NCI-H460 (cell line): ENCODE measurements at places on chromosomes 7 and 10. TPM values are rescaled to one million over a fixed set of nuclear protein-coding genes. Genes with fewer than 3 reads are reported as not detected.

DNA sequence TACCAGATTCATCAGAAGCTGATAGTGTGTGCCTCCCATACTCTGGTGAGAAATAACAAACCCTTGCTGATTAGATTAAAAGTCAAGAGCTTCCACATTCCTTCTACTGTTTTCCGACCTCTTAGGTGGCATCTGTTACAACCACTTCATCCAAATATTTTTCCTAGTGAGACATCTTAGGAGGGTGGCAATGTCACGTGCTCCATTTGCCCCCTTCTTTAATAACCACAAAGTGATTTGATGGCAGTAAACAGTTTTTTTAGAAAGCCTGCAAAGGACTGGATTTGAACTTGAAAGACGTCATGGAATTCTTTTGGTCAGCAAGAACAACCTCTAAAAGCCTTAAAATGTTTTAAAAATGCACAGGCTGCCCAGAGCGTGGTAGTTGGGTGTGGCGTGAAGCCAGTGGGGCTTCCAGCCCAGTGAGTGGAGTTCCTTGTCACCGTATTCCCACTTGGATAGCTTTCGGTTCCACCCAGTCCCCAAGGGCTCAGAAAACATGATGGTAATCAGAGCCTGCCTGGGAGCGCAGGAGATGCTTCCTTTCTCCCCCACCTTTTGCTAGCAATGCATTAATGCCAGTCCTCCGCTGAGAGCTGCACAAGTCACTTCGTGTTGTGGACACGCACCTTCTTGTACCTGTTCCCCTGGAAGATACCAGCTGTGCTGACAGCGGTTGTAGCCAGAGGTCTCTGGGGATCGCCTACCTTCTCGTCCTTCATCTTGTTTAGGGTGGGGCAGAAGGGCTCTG is 256.4 kb downstream of the KIAA1217 start:
- DNase-seq: no peak

Gene ZNF425
- 0.26 and 0.87 TPM in 2 replicates for total RNA-seq

Gene COL13A1
- 0.15 and 0.20 TPM in 2 replicates for total RNA-seq

DNA sequence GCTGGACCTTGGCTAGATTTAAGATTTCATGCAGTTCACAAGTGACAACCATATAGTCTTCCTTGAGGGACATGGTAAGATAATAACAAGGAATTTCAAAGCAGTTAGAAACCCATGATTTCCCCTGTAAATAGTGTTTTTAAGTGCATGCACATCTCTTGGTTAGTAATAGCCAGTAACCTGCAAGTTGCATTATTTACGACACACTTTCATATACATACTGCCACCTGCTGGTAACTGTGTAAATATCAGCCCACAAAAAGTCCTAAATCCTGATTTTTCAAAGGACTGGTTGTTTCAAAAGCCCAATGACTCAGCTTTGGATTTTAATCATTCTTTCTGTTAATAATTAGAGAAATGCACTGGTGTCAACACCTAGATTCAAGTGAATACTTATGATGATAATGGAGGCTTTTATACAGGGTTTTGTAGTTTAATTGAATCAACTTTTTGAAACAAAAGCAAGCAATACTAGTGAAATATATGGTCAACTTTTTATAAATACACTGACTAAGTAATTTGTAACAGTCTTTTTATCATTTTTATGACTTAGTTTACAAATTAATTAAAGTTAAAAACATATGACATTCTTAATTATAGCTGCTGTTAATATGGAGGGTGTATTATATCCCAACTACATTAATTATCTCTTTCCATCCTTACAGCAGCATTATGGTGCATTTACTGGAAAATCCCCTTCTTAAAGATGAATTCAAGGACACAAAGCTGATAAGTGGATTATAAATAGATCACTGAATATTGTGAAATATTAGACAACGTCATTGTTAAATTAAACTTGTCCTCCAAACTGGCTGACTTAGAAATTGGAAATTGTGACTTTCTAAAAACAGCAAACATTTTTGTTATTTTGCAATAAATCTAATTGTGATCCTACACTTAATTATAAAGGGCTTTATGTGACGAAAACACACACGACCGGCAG is 367.7 kb upstream of the SEMA3D start:
- peak; percentile 54 for DNase-seq

DNA sequence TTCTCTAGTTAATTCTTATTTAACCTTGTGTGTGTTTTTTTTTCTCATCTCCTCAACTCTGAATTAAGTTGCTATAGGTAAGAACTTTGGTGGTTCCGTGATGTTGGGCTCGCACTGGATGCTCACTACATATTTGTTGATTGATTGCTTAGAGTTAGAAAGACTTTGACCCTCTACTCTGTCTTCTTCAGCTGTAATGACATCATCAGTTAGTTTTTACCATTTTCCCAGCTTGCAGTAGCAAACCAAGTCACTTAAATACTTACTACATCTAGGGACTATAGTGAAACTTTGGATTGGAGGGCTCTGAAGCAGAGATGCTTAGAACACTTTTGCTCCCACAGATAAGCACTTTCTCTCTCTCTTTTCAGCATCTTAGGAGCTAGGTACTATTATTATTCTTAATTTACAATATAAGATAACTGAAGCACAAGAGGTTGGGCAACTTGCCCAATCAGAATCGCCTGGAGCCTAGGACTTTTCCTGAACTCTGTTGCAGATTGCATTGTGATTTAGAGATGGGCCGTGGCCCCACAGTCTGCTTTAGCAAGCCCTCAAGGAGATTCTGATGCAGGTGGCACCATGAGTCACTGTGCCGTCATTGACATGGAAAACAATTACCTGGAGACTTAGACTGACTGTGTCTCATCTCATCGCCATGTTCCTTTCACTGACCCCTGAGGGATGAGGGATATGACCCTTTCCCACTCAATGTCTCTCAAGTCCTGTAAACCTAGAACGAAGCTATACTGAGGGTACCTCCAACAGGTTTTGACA is 471.9 kb upstream of the PODXL start:
- no peak for DNase-seq

- no peak for DNase-seq
Observed at GRCh38 chr10:44513591-44513990, 128.7 kb upstream of the CXCL12 start.

Gene PKD1L1
- 0.05 TPM in 1 of 2 replicates, not detected in the other for total RNA-seq

Gene MSMB
- not detected in 2 replicates for total RNA-seq

Gene CHCHD2
- 141 and 167 TPM in 2 replicates for total RNA-seq

Gene STEAP2
- 2.1 and 2.2 TPM in 2 replicates for total RNA-seq

DNA sequence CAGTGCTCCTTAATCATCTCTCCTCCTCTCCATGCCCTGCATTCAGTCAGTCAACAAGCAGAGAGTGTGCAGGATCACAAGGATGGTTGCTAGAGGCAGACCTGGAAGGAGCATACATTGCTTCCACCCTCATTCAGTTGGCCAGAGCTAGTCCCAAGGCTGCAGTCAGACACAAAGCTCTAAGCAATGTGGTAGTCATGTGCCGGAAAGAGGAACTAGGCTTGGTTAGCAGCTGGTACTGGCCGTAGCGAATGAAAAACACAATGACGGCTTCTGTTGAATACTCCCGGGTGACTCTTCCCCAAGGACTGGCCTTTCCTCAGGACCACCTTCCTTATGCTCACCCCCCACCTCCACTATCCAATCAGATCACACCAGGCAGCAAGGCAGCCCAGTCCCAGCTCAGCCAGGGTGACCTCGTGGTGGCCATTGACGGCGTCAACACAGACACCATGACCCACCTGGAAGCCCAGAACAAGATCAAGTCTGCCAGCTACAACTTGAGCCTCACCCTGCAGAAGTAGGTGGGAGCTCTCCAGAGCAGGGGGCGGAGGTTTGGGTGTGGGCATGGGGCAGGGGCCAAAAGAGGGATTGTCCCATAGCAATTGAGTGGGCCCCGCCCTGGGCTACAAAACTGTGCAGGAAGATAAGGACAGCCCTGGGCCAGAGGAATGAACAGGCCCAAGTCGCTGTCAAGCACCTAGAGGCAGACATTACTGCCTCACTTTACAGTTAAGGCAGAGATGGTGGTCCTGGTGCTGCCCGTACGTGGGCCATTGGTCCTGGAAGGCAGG is 10.9 kb downstream of the LDB3 start:
- no peak for DNase-seq

GRCh38 chr10:112653215-112653614 is 206.2 kb downstream of the VTI1A start:
- DNase-seq: no peak

DNA sequence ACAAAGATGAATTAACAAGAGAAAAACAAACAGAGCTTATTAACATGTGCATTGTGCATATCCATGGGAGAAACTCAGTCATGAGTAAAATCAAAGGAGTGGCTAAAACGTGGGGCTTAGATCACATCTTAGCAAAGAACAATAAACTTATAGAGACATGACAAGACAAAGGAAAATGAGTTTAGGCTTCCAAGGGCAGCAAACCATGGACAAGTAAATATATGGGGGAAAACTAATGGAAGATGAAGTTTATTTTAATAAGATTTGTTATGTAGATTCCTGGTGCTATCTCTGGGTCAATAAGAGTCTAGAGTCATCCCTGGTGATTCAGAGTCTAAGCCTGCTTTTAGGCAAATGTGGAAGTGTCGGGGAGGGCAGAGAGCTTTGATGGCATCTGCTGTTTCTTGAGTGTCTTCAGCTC is 87.2 kb upstream of the PLPP4 start:
- no peak for DNase-seq

Gene POU6F2
- total RNA-seq: not detected in 2 replicates

DNA sequence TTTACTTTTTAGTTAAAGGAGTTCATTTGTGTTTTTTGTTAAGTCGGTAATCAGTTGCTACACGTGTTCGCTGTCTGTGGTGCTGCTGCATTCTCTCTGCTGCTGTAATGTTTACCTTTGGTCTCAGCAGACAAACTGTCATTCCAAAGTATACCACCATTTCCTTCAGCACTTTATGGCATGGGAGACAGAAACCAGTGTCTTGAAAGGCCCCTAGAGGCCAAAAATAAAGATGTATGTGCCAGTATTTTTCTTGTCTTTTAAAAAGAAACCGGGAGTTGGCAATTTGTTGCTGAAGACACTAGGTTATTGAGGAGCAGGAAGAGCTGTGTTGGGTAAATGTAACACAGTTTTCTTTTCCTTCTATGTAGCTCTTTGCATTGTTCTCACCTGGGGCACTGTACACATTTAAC is 24.1 kb downstream of the ZNF92 start:
- no peak for DNase-seq

DNA sequence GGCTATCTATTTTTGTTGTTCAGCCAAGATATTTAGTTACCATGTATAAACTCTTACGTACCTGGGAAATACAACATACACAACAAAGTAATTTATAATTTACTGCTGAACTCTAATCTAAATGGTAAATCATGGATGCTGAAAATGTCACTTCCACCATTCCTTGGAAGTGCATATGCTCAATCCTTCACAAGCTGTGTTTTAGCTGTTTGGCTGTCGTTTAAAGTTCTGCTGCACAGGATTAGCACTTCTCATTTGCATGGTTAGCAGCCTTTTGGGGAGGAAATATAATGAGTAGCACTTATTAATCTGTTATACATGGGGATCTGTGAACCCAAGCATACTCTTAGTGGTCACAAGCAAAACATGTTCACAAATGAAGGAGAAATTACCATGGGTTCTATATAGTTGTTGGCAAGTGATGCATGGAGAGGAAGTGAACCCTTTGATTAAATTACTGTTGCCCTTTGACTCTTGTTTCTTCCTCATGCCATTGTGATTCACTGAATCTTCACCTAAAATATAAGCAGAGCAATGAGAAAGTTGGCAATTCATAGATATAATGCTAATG is 18.5 kb downstream of the PIK3CG start:
- no peak for DNase-seq

DNA sequence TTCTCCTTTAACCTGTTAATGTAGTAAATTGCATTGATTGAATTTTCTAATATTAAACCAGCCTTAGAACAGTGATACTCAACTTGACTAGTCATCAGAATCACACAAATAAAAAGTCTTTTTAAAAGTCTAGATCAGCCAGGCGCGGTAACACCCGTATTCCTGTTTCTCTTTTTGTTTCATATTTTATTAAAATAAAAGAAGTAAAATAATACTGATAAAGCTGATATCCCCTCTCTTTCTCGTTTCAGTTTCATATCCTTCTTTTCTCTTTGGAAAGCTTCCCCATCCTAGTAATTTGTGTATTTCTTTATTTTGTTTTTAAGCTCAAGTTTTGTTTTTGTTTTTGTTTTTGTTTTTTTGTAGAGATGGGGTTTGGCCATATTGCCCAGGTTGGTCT is 9.3 kb downstream of the SMO start:
- no peak for DNase-seq

Gene PDE6C
- not detected in 2 replicates for total RNA-seq

Gene OR6B1
- not detected in 2 replicates for total RNA-seq

- DNase-seq: no peak
Observed at GRCh38 chr10:77168161-77168560, 469.4 kb downstream of the KCNMA1 start.

Gene FAM25C
- total RNA-seq: not detected in 2 replicates

DNA sequence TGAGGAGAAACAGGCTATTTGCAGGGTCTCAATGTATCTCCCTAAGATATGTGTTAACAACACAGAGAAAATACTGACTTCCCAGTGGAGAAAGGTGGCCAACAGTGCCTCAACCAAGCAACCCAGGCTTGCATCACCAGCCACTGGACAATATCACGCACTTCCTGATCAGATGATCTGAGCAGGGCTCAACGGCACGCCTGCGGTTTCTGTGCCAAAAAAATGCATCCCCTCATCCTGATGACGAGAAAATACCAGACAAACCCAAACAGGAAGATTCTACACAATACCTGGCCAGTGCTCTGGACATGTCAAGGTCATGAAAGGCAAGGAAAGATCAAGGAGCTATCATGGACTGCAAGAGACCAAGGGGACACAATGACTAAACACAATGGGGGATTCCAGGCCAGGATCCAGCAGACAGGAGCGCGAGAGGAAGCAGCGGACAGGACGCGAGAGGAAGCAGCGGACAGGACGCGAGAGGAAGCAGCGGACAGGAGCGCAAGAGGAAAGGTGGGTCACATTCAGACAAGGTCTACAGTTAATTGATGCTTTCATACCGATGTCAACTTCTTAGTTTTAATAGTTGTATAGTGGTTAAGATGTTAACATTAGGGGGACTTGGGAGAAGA is 51.1 kb downstream of the GNA12 start:
- no peak for DNase-seq

- no peak for DNase-seq
Observed at GRCh38 chr10:128064970-128065580, 61.1 kb downstream of the MKI67 start.

Gene CYP2E1
- total RNA-seq: 1.4 and 1.6 TPM in 2 replicates

- DNase-seq: no peak
Observed at GRCh38 chr10:68781613-68782574, 45.4 kb upstream of the STOX1 start.

GRCh38 chr7:102050864-102051460 is 233.5 kb downstream of the CUX1 start:
- DNase-seq: no peak

Gene LAMB1
- total RNA-seq: 144 and 146 TPM in 2 replicates

DNA sequence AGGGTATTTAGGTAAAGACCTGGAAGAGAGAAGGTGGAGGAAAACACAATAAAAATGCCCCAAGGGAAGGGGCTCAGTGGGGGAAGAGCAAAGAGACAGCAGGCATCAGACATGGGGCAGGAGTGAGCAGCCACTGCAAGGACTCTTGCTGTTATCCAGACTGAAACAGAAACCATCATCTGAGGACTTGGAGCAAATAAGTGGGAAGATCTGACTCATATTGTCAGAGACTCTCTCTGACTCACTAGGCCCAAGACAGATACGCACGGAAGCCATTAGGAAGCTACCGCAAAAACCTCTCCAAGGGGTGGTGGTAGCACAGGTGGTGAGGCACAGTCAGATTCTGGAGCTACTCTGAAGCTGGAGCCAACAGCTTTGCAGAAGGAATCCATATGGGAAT is 110.7 kb downstream of the RNF32 start:
- no peak for DNase-seq

- no peak for DNase-seq
Observed at GRCh38 chr10:48332166-48332870, 25.8 kb downstream of the MAPK8 start.

GRCh38 chr10:11235771-11236170 is 218.1 kb downstream of the CELF2 start:
- DNase-seq: no peak
